ENCODE measurements at places on chromosomes 5 and 9.

- no peak for DNase-seq
Observed at GRCh38 chr5:31347552-31347905, 154.0 kb downstream of the CDH6 start.

GRCh38 chr5:111472096-111472495 is 40.2 kb downstream of the STARD4 start:
- DNase-seq, result no peak

DNA sequence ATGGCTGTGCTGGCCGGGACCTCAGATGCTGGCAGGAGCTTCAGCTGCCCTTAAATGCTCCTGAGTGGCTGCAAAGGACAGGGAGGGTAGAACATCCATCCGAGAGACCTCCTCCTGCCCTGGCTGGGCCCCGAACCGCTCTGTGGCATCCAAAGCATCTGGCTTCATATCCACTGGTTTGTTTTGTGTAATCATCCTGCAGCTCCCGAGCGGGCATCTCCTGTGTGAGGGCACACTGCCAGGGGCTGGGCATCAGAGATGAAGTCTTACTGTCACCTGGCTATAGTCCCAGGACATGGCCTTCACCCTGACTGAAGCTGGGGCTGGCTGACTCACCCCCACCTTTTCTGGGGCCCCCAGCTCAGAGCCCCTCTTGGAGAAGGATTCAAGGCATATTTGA is 18.5 kb upstream of the NTNG2 start:
- no peak for DNase-seq

DNA sequence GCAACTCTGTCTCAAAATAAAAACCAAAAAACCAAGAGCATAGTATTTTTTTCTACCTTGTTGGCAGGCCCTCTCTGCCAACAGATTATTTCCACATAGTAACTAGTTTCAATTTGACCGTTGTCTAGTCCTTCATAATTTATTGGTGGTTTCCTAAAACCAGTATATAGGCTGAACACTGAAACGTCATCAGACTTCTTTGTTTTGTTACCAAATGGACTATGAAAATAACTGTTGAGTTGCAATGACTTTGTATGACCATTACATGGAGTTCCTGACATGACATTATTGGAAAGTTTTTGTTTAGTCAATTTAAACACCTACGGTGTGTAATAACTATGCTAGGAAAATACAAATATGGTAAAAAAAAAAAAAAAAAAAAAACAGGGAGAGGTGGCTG is 1.7 kb downstream of the AGGF1 start:
- DNase-seq, result peak; percentile 2

GRCh38 chr5:172535108-172535445 is 80.8 kb upstream of the SH3PXD2B start:
- no peak for DNase-seq

- DNase-seq, result no peak
Observed at GRCh38 chr5:6394429-6395101, 16.2 kb upstream of the MED10 start.

- no peak for DNase-seq
Observed at GRCh38 chr9:19151425-19152159, 24.3 kb upstream of the PLIN2 start.

DNA sequence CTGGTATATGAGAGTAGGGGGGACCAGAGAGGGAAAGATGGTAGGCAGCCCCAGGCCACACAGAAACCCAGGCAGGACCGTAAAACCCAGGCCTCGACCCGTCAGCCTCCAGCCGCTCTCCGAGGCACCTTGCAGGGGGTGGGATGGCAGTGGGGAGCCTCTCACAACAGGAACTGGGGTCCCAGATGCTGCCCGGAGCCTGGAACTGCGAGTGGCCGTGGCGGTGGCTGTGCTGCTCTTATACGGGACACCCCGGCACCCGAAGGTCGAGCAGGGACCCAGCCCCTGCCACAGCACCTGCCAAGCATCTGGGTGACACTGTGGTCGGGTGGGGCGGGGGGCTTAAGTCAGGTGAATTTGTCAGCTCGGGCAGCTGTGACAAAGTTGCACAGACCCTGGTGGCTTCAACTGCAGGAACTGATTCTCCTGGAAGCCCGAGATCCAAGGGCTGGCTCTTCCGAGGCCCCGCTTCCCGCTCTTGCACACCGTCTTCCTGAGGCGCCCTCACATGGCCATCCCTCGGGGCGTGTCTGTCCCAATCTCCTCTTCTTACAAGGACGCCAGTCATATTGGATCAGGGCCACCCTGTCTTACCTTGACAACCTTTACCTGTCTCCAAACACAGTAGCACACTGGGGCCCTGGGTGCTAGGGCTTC is 47.6 kb upstream of the EGFL7 start:
- DNase-seq, result no peak

- no peak for DNase-seq
Observed at GRCh38 chr5:125394661-125395280, 648.3 kb upstream of the ZNF608 start.

GRCh38 chr5:149917073-149917676 is 27.4 kb downstream of the PDE6A start:
- DNase-seq, result no peak

DNA sequence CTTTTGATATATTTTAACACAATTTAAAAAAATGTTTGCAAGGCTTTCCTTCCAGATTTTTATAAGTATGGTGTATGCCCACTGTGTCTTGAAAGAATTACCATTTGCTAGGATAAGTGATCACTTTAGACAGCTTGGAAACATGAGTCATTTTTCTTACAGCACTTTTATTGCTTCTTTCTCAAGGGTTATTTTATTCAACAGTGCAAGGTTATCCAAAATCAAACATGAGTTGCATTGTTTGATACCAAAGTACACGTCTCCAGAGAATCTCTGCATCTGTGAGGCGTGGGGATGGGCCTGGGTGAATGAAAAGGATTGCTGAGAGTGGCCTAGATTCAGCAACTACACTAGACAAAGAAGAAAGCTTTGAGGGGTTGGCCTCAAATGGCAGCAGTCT is 329.6 kb downstream of the ADAMTS6 start:
- DNase-seq, result no peak

GRCh38 chr5:98204798-98205197 is 568.7 kb upstream of the RGMB start:
- no peak for DNase-seq

- DNase-seq, result peak; percentile 24
Observed at GRCh38 chr9:108727580-108728111, 128.1 kb downstream of the ACTL7B start.

DNA sequence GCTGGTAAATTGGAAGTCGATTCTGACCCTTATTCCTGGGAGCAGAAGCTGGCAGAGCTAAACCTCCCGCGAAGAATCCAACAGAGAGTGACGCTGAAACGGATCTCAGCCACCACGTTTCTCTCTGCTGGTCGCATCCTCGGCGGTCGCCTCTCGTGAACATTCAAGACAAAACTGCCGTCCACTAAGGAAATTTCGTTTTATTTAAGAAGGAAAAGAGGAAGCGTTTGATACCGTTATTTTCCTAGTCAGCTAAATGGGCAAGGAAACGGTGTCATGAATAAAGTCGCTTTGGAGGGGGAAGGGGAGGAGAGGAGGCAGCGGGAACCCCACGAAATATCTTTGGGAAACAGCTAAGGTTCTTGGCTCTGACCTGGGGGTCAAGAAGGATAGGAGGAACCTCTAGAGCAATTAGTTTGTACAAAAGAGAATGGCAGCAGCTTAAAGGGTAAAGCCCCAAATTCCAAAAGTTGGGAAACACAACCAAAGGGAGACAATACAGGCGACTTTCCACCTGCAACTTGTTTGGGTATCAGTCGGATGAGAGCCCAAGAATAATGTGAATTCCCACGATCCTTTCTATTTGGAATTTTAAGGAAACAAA is 1.9 kb downstream of the FOXB2 start:
- peak; percentile 8 for DNase-seq

DNA sequence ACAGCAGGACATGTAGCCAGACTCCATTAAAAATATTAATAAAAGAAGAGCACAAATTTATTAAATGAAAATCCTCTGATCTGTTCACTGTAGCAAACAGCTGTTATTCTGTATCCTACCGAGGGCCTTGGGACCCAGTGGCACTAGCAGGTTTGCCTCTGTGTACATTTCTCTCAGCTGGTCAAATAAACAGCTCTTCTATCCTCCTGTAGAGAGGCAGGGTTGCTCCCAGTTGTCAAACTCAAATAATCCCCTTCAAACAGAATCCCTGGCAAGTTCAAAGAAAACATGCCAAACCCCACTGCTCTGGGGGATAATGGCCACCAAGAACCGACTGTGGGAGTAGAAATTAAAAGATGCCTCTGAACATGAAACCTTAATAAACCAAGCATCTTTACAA is 1262.0 kb upstream of the DMAC1 start:
- DNase-seq, result no peak

DNA sequence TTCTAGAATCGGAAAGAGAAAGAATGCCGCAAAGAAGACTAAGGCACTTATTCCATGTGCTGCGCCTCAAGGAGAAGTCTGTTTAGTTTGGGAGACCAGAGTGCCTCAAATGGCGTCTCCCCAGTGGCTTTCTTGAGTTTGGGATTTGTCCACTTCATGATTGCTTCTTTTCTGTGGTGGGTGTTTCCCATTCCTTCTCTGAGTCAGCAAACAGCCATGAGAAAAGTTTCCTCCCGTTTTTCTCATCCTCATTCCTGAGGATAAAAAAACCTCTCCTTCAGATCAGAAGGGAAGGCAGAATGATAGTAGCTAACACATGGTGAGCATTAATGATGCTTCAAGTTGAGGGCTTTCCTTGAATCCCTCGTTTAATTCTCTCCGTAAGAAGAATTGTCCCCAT is 275.9 kb upstream of the WWC1 start:
- no peak for DNase-seq

GRCh38 chr5:54829102-54829501 is 156.3 kb downstream of the ESM1 start:
- no peak for DNase-seq

DNA sequence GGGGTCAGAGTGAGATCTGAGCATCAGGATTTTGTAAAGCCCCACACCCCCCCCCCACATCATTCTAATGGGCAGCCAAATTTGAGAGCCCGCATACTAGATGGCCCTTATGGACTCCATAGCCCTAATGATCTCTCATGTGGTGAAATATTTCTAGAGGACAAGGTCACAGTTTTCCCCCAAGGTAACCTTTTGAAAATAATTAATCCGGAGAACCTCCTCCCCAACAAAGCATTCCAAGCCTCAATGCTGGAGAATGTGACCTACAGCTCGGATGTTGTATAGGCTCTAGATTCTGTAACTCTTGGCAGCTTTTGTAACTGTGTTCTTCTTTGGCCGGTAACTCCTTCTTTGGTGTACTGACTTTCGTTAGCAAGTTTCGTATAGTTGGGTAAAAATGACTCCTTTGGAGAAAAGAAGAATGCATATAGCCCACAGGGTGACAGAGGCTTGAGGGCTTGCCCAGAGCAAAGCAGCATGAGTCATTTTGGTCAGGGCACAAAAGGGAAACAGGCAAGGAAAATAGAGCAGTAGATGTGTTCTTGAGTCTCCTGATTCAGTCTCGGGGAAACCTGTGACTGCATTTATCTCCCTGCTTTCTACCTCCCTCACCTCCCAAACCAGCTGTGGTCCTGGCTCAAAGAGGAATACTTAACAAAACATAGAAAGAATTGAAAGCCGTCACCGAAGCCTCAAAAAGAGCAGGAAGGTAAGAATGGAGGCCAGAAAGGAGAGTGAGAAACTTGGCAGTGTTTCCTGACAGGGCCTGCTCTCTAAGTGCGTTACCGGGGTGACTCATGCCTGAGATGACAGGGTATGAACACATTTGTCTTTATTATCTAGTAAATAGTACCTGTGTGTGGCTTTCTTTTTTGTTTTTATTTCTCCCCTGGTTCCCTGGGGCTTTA is 6.6 kb upstream of the XPA start:
- DNase-seq, result no peak

- peak; percentile 85 for DNase-seq
Observed at GRCh38 chr5:133309166-133309795, 257.5 kb downstream of the HSPA4 start.
